Vein endothelial cell (primary cell): ENCODE measurements at places on chromosomes 1 and 21. TPM values are rescaled to one million over a fixed set of nuclear protein-coding genes. Genes with fewer than 3 reads are reported as not detected.

WNT9A gene
- total RNA-seq: 3.5 and 3.9 TPM in 2 replicates

ZBTB18 gene
- 43.1 and 43.4 TPM in 2 replicates for total RNA-seq

HAO2 gene
- not detected in 2 replicates for total RNA-seq

ATP6V1G3 gene
- total RNA-seq: 0.33 TPM in 1 of 2 replicates, not detected in the other

PAPPA2 gene
- total RNA-seq: 0.29 and 0.65 TPM in 2 replicates

GJA4 gene
- total RNA-seq: 49.3 and 269 TPM in 2 replicates

OR2T29 gene
- total RNA-seq: not detected in 2 replicates

TATDN3 gene
- total RNA-seq: 8.0 and 9.8 TPM in 2 replicates

CFAP45 gene
- total RNA-seq: 0.65 and 1.5 TPM in 2 replicates

ADORA3 gene
- under 0.01 and 0.19 TPM in 2 replicates for total RNA-seq

TRIM17 gene
- total RNA-seq: not detected in 2 replicates

OR2L3 gene
- total RNA-seq: not detected in 2 replicates

AMY2A gene
- total RNA-seq: not detected in 2 replicates

FNDC10 gene
- total RNA-seq: 2.5 and 2.6 TPM in 2 replicates

NUP133 gene
- 35.6 and 52.4 TPM in 2 replicates for total RNA-seq

TSPAN2 gene
- total RNA-seq: 1.5 and 4.2 TPM in 2 replicates

SPRR2A gene
- not detected in 2 replicates for total RNA-seq

FCGR1A gene
- not detected in 2 replicates for total RNA-seq

ADGRL2 gene
- 135 and 191 TPM in 2 replicates for total RNA-seq

LEPR gene
- 23.1 and 37.2 TPM in 2 replicates for total RNA-seq

ADAM15 gene
- 508 and 513 TPM in 2 replicates for total RNA-seq

KCNE2 gene
- not detected in 2 replicates for total RNA-seq

UHMK1 gene
- total RNA-seq: 65.3 and 81.3 TPM in 2 replicates

LCE3D gene
- not detected in 2 replicates for total RNA-seq

NHLH2 gene
- total RNA-seq: not detected in 2 replicates

CYP4Z1 gene
- total RNA-seq: not detected in 2 replicates

CD52 gene
- not detected in 2 replicates for total RNA-seq

PDC gene
- total RNA-seq: not detected in 2 replicates

PGBD5 gene
- not detected in 2 replicates for total RNA-seq

SFN gene
- total RNA-seq: 0.10 TPM in 1 of 2 replicates, not detected in the other

LMX1A gene
- total RNA-seq: not detected in 2 replicates

HTR6 gene
- total RNA-seq: under 0.01 TPM in 1 of 2 replicates, not detected in the other

CELA2B gene
- not detected in 2 replicates for total RNA-seq
